T-helper 17 cell (primary cell): ENCODE measurements at places on chromosomes 5 and 9. TPM values are rescaled to one million over a fixed set of nuclear protein-coding genes. Genes with fewer than 3 reads are reported as not detected.

- DNase-seq: no peak
Measured at GRCh38 chr5:171713152-171713551, 72.5 kb upstream of the SMIM23 start.

GRCh38 chr5:150510460-150511263 is 2.7 kb downstream of the NDST1 start:
- DNase-seq: no peak

DNA sequence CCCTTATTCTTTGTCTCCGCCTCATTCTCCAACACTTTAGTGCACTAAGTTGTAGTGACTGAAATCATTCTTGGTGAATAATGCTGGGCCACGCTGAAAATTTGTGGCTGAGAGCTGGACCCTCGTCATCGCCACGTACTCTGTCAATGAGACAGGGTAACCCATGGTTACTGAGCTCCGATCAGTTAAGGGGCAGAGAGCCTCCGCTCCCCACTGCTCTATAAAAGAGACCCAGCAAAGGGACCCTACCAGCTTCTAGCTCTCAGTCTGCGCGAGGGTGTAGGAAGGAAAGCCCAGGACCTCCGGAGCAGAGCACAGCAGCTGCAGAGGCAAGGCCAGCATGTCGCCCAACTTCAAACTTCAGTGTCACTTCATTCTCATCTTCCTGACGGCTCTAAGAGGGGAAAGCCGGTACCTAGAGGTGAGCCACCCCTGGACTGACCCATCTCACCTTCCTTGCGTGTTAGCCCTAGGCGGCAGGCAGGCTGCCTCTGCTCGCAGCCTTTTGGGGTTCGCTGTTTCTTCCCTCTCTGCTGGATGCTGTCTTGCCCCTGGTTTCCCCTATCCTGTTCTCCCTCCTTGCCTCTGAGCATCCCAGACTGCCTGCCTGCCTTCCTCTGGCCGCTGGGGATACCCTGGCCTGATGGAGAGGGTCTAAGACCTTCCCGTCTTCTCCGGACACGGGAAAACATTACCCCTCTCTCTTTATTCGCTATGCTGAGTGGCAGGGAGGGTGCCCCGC is at the start of gene CRHBP:
TSS of gene CRHBP (plus strand) at position 251 of the 742 bp plus-strand sequence. CDS start at position 341, 90 bp downstream.
- DNase-seq: no peak

DNA sequence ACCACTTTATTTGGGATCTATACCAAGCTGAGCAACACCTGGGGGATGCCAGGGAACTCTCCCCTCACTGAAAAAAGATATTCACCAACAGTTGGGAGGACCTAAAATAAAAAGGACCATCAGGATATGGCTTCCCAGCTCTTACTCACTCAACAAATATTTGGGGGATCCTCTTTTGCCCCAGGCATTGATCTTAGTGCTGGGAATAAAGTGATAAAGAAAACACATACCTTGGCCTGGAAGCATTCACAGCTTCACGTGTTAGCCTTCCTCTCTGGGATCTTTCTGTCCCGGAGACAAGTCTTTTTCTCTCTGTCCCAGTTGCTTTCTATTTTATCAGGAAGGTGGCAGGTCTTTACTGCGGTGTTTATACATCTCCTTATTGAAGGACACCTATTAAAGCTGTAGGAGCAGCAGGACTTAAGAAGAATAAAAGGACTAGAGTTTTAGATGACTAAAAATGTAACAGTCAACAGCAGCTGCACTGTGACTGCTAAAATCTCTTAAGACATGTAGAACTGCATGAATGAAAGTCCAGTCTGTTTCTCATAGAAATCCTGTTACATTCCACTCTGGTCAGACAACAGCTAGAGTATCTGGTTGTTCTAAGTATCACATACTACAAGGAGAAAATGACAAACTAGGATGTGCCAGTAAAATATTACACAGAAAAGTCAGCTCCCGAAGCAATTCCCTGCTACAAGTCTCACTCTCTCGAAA is 90.0 kb upstream of the ITGA2 start:
- DNase-seq: no peak

Gene PROP1
- not detected for total RNA-seq

Gene BTNL9
- total RNA-seq: not detected
